Thoracic aorta (tissue), 2 donors: ENCODE measurements at places on chromosomes 16 and 17.

DNA sequence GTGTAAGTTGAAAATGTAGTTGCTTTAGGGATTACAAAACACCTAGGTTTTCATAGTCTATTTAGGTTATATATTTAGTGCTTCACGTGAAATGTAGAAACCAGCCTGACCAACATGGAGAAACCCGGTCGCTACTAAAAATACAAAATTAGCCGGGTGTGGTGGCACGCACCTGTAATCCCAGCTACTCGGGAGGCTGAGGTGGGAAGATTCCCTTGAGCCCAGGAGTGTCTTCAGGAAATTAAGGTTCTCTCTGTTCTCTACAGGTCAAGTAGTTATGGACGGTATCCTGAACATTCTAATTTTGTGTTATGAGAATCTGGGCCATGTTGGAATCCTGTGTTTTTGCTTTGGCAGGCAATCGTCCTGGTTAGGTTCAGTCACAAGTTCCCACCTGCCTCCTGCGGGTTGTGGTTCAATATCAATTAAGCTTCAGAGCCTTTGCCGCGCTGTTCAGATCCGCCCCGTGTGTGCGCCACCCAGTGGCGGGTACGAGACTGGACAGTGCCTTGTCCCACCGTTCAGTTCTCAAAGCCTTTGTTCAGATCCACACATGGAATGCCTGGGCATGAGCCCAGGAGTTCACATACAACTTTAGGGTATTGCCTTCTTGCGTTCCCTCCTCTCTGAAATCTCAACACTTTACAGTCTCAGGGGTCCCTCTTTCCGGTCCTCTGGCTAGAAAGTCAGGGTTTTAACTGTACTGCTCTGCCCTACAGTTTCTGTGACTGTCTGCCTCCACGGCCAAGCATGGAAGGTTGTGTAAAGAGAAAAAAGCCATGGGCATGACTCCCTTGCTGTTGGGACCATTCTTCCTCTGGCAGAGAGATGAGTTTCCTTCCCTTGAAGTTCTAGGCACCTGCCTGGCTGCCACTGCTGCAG is 41.7 kb downstream of the HEATR6 start:
- H3K4me3 ChIP-seq: no peak overlapping the region
- no peaks in the 10 kb centered on the region for H3K36me3 ChIP-seq
- no peaks in the 10 kb centered on the region for H3K27me3 ChIP-seq
- no peak for DNase-seq
- H3K27ac ChIP-seq: no peak overlapping the region

DNA sequence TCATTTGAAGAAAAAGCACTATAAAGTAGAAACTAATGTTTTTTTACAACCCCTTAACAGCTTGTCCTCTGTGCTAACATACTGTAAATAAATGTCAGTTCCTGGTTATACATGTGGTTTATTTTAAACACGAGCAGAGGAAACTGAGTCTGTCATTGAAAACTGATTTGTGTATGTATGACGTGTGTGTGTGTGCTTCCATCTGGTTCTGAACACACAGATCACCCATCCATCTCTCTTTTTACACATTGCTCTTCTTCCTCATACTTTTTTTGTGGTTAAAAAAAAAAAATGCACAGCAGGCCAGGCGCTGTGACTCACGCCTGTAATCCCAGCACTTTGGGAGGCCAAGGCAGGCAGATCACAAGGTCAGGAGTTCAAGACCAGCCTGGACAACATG is 49.5 kb downstream of the ZNF423 start:
- no peaks in the 10 kb centered on the region for H3K4me1 ChIP-seq
- H3K4me3 ChIP-seq: no peak overlapping the region
- no peak overlapping the region for H3K27ac ChIP-seq
- no peaks in the 10 kb centered on the region for H3K27me3 ChIP-seq
- no peak for DNase-seq

DNA sequence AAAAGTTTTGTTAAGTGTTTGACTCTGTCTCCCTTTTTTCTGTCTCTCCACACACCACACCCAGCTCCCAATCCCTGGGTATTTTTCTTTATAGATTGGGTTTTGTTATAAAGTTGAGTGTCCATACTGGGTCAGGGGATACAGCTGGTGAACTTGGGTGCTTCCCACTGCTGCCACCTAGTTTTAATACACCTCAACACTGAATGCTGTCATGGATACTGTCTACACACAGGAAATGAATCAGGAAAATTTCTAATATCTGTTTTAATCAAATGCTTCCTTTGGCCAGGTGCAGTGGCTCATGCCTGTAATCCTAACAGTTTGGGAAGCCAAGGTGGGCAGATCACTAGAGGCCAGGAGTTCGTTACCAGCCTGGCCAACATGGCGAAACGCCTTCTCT is 5.3 kb upstream of the TAOK1 start:
- no peaks in the 10 kb centered on the region for H3K4me1 ChIP-seq
- no peak overlapping the region for H3K27ac ChIP-seq
- H3K36me3 ChIP-seq: no peaks in the 10 kb centered on the region
- H3K27me3 ChIP-seq: no peaks in the 10 kb centered on the region

- no peak overlapping the region for H3K4me3 ChIP-seq
- H3K27me3 ChIP-seq: no peaks in the 10 kb centered on the region
- no peaks in the 10 kb centered on the region for H3K36me3 ChIP-seq
- H3K27ac ChIP-seq: no peak overlapping the region
These were observed 22.0 kb upstream of the SSTR5 start for GRCh38 chr16:1050516-1050915.

DNA sequence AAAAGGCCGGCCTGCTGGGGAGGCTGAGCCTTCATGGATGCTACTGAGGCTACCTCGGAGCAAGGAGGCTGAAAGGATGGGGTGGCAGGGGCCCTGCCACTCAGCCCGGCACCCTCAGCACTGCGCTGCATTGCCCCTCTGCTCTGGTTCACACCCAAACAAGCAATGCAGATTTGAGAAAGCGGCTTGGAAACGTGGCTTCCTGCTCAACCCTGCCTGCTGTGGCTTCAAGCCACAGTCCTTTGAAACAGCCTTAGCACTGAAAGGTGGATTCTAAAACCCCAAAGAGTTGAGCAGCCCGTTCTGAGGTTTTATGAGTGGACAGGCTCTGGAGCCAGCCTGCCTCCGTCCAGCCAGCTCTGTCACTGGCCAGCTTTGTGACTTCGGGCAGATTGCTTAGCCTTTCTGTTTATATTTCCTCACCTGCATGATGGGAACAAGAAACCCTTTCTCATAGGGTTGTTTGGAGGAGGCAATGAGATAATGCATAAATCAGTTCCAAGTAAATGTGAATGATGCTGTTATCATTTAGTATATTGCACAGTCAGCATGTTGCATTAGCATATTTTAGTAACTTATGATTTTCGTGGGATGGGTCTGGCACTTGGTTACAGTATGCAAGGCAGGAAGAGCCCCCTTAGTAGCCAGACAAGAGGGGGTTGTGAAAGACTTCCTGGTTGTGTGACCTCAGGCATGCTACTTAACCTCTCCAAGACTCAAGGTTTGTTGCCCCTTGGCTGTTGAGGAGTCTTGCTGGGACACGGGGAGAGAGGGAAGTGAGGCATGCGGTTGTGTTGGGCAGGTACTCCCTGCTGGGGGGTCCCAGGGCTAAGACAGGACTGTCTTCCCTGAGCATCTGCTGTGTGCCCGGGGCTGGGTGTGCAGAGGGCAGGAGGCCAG is 23.6 kb downstream of the CRISPLD2 start:
- no peaks in the 10 kb centered on the region for H3K27me3 ChIP-seq
- no peaks in the 10 kb centered on the region for H3K36me3 ChIP-seq
- H3K4me3 ChIP-seq: no peak overlapping the region
- peaks cover 9% of the 10 kb centered on the region for H3K4me1 ChIP-seq
- no peak overlapping the region for H3K27ac ChIP-seq

DNA sequence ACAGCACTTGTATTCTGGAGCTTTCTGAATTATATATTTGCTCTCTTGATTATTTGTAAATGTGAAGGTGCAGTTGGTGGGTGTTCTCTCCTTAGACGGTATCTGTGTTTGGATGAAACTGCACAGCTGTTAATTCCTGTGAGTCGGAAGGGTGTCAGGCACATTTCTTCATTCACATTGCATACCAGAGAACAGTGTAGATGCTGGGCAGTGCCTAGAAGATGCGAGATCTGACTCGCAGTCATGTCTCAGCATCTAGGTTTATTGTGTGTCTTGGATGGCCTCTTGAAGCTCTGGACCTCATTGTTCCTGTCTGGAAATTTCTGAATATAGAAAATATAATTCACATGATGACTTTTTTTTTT is 61.2 kb downstream of the CLEC16A start:
- no peak for DNase-seq
- H3K27ac ChIP-seq: no peak overlapping the region
- H3K4me3 ChIP-seq: no peak overlapping the region
- H3K4me1 ChIP-seq: no peaks in the 10 kb centered on the region
- H3K27me3 ChIP-seq: no peaks in the 10 kb centered on the region

DNA sequence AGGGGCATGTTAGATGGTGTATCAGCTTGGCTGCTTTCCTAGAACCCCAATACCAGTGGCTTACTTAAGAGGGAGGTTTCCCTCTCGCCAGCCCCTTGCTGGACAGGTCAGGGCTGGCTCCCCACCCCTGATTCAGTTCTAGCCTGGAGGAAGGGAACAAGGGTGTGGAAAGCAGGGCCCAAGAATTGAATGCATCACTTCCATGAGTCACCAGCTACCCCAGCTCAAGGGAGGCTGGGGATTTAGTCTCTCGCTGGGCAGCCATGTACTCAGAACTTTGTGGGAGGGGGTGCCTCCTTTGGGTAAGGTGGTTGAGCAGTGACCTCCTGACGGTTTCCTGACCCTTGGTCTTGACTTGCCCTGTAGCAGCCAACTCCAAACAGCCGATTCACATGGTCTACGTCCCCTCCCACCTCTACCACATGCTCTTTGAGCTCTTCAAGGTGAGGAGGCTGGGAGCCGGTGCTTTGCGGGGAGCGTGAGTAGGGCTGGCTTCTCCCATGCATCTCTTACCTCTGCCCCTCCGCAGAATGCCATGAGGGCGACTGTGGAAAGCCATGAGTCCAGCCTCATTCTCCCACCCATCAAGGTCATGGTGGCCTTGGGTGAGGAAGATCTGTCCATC is 12.8 kb downstream of the PDK2 start:
- peaks cover 56% of the 10 kb centered on the region for H3K36me3 ChIP-seq
- H3K27me3 ChIP-seq: no peaks in the 10 kb centered on the region
- no peak overlapping the region for H3K4me3 ChIP-seq
- no peak overlapping the region for H3K27ac ChIP-seq
- peaks cover 16% of the 10 kb centered on the region for H3K4me1 ChIP-seq

DNA sequence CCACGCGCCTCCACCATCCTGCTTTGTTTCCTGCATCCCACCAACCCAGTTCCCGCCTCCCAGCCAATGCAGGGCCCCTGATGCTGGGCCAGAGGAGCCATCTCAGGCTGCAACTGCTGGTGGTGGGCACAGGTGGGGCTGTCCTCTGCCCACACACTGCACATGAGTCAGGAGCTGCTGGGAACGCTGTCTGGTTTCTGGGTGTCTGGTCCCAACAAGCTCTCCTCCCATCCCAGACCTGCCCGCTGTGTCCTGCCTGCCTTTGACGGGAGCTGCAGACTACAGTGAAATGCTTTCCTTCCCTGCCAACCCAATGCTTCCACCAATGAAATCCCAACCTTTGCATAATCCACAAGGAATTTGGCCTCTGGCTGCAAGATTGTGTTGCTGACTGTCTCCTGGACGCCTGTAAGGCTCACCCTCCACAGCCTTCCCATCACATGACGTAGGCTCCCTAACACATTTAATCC is 98.9 kb downstream of the N4BP1 start:
- H3K36me3 ChIP-seq: no peaks in the 10 kb centered on the region
- DNase-seq: no peak
- no peaks in the 10 kb centered on the region for H3K27me3 ChIP-seq
- no peaks in the 10 kb centered on the region for H3K4me1 ChIP-seq
- H3K27ac ChIP-seq: no peak overlapping the region
- no peak overlapping the region for H3K4me3 ChIP-seq

DNA sequence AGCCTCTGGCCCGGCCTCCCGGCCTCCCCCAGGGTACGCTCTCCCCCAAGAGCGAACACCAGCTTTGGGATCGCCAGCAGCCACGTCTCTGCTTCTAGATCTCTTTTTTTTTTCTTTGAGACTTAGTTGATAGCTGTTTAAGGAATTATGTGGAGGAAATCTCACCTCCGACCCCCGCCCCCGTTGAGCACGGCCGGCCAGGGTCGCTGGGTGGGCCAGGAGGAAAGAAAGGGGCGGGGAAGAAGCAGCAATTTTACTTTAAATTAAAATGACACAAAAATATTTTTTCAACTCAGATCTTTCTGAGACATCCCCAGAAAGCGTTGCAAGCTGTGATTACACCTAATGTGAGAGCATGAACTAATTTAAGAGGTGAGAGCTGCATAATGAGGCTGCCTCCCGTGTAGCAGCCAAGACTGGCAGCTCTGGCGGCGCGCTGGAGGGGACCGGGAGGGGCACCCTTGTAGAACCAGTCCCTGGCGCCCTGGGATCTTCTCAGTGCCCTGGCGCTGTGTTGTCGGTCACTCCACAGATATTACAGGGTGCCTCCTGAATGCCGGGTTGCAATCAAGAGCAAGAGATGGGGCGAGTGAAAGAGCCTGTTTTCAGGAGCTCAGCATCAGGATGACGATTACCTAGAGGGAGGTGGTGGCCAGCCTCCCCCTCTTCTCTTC is 1.9 kb upstream of the CBLN1 start:
- peaks cover 21% of the 10 kb centered on the region for H3K27me3 ChIP-seq
- no peak for DNase-seq
- H3K27ac ChIP-seq: no peak overlapping the region
- H3K4me1 ChIP-seq: peaks cover 17% of the 10 kb centered on the region
